ENCODE measurements at places on chromosomes 4 and X. TPM values are rescaled to one million over a fixed set of nuclear protein-coding genes. Genes with fewer than 3 reads are reported as not detected.

- DNase-seq, result no peak
These were observed 268.1 kb downstream of the ANK2 start for GRCh38 chr4:113317523-113317922.

DNA sequence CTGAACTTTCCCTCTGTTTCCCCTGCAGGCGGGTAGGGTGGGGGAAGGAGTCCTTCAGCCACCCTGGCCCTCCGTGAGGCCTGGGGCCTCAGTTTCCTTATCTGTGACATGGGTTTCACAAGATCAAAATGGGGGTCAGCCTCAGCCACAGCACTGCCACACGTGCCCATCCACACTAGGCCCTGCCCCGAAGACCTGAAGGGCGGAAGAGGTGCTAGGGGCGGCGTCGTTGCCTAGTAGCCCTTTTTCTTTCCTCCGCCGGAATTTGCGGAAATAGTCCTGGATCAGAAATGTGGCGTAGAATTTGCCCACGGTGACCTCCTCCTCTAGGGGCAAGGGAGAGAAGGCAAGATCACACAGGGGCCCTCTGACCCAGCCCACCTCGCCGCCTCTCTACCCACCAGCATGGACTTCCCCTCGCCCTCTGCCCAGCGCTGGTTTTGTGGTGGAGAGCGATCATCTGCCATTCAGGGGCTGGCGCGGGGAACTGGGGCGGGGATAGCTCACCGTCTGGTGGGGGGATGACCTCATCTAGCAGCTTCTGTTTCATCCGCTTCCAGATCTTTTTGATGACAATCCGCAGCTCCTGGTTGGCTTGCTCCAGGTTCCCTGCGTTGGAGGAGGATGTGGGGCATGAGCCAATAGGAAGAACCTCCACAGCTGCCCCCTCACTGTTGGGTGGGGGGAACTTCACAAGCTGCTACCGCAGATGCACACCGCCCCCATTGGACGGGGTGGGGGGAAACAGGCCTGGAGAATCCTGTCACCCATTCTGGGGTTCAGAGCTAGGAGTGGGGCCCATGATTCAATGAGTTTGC is 9.7 kb upstream of the SYP start:
- no peak for DNase-seq

- no peak for DNase-seq
These were observed 641.7 kb upstream of the DIPK2B start for GRCh38 chrX:45842207-45842925.

ASB12 gene
- total RNA-seq, result not detected

DNA sequence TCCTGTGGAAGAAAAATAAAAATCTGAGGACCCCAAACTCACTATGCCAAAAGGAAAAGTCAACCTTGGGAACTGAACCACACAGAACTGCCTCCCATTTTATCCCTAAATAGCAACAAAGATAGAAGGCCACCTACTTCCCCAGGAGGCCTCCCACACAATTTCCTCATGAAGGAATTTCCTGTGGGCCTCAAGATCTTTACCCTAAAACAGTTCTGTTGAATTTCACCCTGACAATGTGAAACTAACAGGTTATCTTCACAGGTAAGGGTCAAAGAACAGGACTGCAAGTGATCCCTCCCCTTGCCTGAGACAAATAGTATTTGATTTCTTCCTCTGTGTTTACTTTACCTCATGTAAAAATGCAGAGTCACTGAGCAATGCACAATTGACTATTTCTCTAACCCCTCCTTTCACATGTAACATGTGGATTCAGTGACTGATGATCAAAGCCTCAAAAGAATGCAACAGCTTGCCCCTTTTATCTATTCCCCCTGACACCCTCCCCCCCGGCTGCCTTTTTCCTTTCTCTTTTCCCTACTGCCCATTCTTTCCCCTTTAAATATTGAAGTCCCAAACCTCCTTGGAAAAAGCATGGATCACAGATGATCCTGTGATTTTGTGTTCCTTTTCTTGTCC is 33.3 kb downstream of the MEPE start:
- DNase-seq, result no peak

GRCh38 chr4:3044870-3045819 is 29.2 kb downstream of the HTT-AS start:
- DNase-seq, result no peak

AKAP4 gene
- total RNA-seq, result not detected

DNA sequence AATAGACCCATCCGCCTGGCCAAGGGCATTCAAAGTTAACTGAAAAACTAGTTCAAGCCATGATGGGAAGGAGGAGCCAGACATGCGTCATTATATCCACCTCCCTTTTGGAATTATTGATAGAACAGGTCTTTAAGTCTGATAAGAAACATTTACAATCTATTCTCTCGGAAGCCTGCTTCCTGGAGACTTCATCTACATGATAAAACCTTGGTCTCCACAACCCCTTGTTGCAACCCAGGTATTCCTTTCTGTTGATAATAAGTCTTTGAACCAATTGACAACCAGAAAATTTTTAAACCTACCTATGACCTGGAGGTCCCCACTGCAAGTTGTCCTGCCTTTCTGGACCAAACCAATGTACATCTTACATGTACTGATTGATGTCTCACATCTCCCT is 451.3 kb downstream of the NAF1 start:
- DNase-seq, result no peak

DNA sequence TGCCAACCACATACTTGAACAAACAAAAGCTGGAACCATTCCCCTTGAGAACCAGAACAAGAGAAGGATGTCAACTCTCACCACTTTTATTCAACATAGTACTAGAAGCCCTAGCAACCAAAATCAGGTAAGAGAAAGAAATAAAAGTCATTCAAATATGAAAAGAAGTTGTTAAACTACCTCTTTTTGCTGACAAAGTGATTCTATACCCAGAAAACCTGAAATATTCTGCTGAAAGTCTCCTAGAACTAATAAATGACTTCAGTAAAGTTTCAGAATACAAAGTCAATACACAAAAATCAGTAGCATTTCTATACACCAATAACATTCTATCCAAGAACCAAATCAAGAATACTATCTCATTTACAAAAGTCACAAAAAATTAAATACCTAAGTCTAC is 187.0 kb downstream of the UGT8 start:
- no peak for DNase-seq

- no peak for DNase-seq
These were observed 426.0 kb upstream of the NR3C2 start for GRCh38 chr4:148868191-148868590.

SPANXD gene
- total RNA-seq, result not detected

SSX2B gene
- not detected for total RNA-seq

GRCh38 chr4:177229331-177229730 is 80.3 kb upstream of the NEIL3 start:
- no peak for DNase-seq

- no peak for DNase-seq
These were observed 146.1 kb downstream of the DCTD start for GRCh38 chr4:182770996-182771514.

- DNase-seq, result no peak
These were observed 13.8 kb downstream of the CYP4V2 start for GRCh38 chr4:186205156-186205555.

SRP72 gene
- 76.9 TPM for total RNA-seq

BMP3 gene
- 0.33 TPM for total RNA-seq

UGT8 gene
- 12.3 TPM for total RNA-seq

- no peak for DNase-seq
These were observed 41.7 kb upstream of the FAM9C start for GRCh38 chrX:13086076-13086475.

- DNase-seq, result no peak
These were observed 61.2 kb downstream of the HMGB2 start for GRCh38 chr4:173272996-173273395.
